ENCODE measurements at places on chromosomes 11 and 22.

- no peak for DNase-seq
Measured at GRCh38 chr11:8910649-8911026, 351 bp upstream of the AKIP1 start.

DNA sequence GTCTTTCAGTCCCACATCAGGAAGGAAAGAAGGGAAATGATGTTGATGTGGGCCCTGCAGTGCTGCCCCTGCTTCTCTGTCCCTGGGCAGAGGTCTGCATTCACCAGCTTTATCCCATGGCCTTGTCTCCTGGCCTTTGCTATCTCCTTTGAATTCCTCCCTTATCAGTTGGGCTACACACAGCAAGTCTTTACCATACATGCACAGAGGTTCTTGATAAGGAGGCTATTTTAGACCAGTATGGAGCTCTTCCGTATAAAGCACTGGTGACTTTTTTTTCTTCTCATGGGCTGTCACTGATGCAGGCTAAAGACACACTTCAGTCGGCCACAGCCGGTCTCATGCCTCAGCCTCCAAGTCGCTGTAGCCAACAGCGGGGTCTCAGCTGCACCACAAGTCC is 20.2 kb downstream of the MYO18B start:
- no peak for DNase-seq

GRCh38 chr11:63240791-63241379 is 2.5 kb downstream of the SLC22A25 start:
- no peak for DNase-seq

DNA sequence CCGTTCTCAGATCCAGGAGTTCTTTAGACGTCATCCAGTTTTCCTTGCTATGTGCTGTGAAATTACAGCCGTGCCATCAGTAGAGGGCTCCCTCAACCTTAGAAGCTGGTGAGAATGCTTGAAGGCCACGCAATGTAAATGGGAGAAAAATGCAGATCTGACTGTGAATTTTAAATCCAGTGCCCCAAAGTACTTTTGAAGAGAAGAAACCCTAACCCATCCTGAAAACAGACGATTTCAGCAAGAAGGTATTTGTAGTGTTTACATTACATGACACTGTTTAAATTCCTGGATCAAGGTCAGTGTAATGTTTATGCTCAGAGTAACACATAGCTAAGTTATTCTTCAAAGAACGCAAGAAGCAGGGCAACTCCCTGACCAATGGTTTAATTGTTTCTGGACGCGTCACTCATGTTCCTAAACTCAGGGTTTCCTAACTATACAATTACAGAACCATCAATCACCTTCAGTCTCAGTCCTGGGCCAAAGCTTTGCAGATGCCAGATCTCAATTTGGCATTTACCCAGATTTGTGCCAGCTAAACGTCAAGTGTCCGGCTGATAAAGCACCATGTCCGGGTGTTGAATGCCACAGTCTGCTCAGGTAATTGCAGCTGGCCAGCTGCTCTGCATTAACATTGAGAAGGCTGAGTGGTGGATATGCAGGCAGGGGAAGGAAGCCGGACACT is 38.2 kb downstream of the ADAMTS8 start:
- no peak for DNase-seq

All from heart left ventricle (tissue), 16 donors.